ENCODE measurements at places on chromosomes 13 and 19.

GRCh38 chr13:70856711-70857110 lies 748.5 kb upstream of the KLHL1 start:
- no peak for DNase-seq

- no peak for DNase-seq
Observed at GRCh38 chr19:10968527-10969135, 7.8 kb downstream of the SMARCA4 start.

- DNase-seq, result no peak
Observed at GRCh38 chr13:50513300-50513877, 330.1 kb downstream of the DLEU7 start.

DNA sequence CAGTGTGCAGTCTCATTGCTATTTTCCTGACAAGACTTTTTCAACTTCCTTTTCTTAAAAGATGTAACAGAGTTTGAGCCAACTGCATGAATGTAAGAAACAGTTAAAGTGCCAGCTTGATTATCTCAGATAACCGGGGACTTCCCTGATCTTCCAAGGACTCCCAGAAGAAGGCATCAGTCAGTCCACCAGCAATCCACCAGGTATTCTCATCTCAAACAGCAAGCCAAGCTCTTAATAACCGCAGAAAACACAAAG lies 350.1 kb downstream of the LIG4 start:
- DNase-seq, result no peak

- DNase-seq, result no peak
Observed at GRCh38 chr13:113851826-113852535, 11.9 kb downstream of the GAS6 start.

DNA sequence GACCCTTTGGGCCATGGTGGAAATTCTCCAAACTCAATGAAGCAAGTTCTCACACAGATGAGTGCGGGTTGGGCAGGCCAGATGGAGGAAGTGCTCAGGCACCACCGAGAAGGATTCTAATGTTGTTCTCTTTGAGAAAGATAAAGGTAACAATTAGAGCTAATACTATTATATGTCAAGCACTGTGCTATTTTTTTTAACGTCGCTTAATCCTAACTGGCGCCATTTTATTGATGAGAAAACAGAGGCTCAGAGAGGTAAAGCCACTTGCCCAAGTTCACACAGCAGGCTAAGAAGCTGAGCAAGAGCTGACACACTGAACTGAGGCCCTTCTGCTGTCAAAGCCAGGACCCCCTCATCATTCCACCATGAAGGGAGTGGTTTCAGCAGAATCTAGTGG lies 1.0 kb downstream of the FBL start:
- DNase-seq, result no peak

- DNase-seq, result no peak
Observed at GRCh38 chr13:46267166-46267565, 55.4 kb downstream of the LRRC63 start.

DNA sequence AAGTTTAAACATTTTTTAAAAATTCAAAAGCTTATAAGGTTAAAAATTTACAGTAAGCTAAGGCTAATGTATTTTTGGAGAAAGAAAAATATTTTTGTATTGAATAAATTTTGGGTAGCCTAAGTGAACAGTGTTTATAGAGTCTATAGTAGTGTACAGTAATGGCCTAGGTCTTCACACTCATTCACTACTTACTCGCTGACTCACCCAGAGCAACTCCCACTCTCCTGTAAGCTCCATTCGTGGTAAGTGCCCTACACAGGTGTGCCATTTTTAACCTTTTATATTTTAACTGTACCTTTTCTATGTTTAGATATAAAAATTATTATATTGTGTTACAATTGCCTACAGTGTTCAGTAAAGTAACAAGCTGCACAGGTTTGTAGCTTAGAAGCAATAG lies 96.6 kb upstream of the FREM2 start:
- no peak for DNase-seq

DNA sequence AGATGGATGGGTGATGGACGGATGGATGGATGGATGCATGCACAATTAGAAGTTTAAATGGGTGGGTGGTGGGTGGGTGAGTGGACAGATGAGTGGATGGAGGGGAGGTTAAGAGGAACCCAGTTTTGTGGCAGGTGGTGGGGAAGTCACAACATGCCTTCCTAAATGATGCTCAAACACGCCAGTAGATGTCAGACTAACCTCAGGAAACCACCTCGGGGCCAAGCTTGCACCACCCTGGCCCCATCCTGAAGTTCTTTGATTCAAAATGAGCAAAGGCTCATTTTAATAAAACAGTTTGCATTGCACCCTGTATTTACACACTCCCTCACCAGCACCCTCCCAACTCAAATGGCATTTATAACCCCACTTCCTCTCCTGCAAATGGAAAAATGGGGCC lies 91.4 kb upstream of the CACNA1A start:
- DNase-seq, result peak; percentile 33

DNA sequence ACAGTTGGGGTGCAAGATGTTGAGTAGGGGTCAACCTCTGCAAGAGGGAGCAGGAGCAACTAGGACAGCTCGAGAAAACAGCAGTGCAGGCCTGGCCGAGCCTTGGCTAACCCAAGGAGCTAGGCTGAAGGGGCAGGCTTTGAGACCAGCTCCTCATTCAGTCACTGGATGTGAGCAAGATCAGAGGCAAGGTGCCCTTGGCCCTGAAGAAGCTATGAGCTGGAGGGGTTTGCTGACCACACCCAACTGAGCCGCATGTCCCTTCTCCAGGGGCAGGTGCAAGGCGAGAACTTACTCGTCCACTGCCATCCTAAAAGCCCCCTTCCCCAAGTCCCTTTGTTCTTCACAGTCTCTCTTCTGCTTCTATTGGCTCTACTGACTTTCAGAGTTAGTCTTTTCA lies 126.1 kb upstream of the UBL3 start:
- no peak for DNase-seq

DNA sequence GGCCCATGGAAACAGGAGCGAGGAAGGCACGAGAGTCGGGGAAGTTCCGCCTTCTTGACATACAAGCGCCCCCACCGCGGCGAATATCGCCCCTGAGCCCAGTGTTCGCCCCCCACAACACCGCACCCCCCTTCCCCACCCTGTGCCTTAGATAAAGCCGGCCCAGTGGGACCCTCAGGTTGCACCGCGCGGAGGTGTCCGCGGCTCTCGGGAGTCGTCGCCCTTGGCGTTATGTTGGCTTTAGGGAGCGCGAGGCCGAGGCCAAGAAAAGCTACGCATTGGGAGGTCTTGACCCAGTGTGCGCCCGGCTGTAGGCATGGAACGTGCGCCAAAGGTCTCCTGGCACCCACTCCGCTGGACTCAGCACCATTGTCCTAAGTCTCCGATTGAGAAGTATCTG lies 603 bp upstream of the ZNF132 start:
- DNase-seq, result no peak

GRCh38 chr13:73171926-73172325 lies 113.1 kb downstream of the KLF5 start:
- no peak for DNase-seq

DNA sequence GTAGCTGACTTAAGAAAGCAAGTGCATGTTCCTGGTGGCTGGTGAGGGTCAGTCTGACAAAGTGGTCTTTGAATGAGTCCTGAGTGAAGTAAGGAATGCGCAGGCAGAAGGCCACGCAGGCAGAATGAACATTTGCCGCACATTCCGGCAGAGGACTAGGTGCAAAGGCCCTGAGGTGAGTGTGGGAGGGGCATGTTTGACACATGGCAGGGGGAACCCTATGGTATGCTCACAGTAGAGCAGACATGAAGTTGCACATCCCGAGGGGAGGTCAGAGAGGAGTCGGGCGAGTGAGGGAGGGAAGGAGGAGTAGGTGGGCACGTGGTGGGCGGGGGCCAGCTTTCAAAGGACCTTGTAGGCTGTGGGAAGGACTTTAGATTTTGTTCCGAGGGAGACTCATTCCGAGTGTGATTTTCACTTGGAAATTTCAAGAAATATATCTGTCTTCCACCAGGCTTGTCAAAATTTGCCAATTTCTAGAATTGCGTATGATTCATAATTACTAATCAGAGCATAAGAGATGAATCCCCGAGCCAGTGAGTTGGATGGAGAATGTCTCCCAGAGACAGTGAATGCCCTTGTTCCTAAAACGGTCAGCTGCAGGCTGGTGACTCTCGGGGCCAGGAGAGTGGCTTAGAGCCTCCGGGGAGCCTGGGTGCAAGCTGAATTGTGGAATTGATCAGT lies 40.3 kb downstream of the ERICH6B start:
- DNase-seq, result no peak

DNA sequence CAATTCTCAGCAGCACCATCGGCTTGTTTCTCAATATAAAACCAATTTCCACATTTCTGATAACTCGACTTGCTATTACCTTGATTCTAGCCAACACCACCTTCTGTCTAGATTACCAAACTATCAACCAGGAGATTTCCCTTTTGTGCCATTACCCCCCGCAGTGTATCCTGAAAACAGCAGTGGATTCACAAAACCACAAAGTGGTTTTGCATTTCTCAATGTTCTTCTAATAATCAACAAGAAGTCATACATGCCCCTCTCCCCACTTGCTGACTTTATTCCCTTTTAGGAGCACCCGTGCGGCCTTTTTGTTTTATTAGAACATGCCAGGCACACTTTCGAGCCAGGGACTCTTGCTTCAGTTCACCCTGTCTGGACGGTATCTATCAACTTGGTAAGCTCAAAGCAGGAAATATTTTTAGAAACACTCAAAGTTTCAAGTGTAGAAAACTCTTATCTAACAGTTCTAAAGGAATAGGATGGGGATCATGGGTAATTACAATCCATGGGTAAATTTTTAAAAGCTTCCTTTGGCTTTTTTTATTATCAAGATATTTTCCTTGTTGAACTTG lies 967.4 kb downstream of the EFNB2 start:
- no peak for DNase-seq
